ENCODE measurements at places on chromosomes 6 and 20.

DNA sequence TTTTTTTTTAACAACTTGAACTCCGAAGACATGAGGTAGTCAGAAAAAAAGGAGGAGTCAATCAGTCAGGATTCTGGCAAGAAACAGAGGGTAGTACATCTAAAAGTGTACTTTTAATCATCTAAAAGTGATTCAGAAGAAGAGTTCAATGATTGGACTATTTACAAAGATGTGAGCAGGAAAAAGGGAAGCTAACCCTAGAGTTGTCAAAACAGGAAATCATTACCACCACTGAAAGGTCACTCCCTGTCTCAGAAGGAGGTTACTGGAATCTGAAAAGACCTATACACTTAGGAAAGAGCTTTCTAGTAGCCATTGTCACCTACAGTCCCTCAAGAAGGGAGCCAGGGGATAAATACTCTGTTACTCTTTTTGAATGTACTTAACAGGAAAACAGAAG, 16.7 kb upstream of the LMBRD1 start:
- no peak for DNase-seq

DNA sequence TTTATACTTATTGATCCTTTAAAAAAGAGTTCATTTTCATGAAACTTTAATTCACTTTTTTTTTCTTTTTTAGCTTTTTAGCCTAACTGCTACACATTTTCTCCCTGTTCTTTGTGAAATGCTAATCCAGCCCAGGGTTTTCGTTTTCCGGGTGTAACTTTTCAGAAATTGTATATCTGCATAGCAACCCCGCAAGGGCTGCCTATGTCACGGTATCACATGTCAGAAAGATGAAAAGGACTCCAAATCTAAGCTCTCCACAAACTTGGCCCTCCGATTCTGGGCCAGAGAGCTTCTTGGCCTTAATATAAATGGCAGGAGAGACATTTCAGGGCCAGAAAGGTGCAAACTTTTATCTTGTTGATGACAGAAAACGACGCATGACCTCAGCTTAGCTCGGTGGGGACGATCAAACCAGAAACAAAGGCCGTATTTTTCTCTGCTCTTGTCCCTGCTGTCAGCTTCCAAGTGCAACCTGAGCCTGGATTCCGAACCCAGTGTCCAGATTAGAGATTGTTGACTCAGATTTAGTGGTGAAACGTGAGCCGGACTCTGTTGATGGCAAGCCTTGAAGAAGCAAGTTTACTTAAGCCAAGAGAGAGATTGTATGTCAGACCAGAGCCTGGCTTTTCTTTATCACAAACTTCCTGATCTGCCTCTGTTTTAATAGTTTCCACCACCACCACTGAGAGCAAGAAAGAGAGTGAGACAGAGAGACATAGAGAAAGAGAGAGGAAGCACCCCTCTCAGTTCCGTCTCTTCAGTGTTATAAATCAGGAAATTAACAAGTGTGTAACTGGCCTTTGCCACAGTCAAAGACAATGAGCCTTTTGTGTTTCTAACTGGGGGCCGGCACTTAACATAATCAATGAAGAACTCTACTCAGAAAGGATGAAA, 157.8 kb downstream of the SCML4 start:
- DNase-seq = no peak

DNA sequence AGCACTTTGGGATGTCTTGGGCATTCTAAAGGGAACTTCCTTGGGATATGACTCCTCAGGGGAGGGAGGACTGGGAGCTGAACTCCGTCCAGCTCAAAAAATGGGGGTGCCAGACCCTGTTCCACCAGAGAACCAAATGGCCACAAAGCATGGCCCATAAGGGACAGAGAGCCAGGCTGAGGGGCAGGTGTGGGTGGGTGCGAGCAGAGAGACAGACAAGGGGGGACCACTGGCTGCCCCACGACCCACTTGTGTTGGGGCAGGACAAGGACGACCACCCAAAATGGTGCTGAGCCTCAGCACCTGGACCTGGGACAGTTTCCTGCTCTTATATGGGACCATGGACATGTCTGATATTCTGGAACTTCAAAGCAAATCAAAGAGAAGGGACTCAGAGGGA, 148.2 kb upstream of the MLN start:
- DNase-seq = no peak

GRCh38 chr6:98627129-98627775, 207.1 kb upstream of the POU3F2 start:
- no peak for DNase-seq

DNA sequence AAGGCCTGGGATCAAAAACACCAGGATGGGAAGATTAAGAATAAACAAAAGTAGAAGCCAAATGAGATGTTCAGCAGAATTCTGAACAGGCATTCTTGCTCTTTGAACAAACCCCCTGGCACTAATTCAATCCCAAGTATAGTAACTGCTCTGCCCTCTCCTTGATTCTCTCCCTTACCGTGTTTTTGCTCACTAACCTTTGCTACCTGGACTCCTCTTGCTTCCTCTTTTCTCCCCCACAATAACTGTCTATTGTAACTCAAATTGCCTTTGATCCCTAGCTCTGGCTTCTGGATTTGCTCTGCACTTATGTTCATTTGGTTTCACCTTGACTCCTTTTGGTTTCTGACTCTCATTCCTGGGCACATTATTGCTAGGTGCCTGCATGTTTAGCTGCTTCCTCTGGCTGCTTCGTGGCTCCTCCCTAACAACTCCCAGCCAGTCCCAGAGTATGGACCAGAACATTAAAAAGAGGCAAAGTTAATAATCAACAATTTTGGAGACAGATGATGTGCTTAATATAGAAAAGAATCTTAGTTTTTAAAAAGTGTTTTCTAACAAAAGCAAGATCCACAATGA, 65.4 kb upstream of the PHIP start:
- DNase-seq = no peak

GRCh38 chr6:73666393-73666792, 12.6 kb upstream of the SLC17A5 start:
- DNase-seq = no peak

- no peak for DNase-seq
Observed at GRCh38 chr6:153096792-153097191, 34.3 kb downstream of the RGS17 start.

GRCh38 chr20:41142245-41142644, 4.9 kb downstream of the PLCG1 start:
- no peak for DNase-seq

DNA sequence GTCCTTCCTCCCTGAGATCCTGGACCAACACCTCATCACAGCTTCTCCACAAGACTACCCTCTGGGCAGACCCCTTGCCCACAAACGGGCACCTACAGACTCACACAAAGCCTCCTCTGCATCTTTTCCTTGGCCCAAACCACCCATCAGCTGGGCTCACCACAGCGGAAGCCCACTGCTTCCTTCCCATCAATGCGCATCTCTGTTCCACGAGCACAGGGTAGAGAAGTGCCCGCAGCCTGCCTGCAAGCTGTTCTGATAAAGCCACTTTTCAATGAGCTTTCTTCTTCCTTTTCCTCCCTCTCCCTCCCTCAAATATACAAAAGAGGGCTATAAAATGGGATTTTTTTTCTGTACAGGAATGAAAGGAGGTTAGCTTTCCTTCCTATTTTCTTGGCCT, 111.2 kb downstream of the NFATC2 start:
- no peak for DNase-seq

- peak; percentile 2 for DNase-seq
Observed at GRCh38 chr6:122432816-122433215, 33.4 kb downstream of the HSF2 start.

DNA sequence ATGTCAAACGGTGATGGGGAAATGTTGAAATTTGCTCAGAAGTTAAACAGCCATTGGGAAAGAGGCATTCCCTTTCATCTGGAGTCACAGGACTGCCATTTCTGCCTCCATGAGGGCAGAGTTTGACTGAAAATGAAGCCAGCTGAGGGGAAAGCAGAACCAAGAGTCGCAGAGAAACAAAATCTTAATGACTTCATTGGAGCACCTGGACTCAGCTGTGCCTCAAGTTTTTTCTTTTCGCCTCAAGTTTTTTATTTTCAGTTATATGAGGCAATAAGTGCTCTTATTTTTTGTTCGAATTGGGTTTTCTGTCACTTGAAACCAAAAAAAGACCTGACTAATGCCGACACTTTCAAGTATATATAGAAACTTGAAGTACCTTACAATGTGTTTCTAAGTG, 161.3 kb downstream of the PKHD1 start:
- no peak for DNase-seq

DNA sequence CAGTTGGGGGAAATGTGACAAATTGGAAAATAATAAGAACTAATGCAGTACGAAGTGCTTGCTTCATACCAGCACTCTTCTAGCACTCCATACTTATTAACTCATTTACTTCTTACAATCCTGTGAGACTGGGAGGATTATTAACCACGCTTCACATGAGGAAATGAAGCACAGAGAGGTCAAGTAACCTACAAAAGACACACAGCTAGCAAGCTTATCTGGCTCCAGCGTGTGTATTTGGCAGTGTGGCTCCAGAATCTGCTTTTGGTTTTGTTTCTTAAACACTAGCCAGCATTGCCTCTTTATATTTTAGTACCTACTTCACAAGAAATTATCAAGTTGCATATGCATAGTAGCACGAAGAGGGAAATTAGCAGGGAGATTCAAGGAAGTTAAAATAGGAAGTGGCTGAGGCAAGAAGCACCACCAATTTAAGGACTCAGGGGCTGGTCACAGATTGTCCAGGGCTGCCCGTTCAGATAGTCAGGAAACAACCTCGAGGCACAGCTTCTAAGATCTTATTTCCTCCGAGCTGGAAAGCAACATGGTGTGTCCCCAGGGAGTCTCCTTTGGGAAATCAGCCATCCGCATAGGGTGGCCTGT, 302.7 kb upstream of the PRDM1 start:
- DNase-seq = no peak

GRCh38 chr20:1568163-1568490, 10.6 kb upstream of the SIRPD start:
- DNase-seq = no peak

DNA sequence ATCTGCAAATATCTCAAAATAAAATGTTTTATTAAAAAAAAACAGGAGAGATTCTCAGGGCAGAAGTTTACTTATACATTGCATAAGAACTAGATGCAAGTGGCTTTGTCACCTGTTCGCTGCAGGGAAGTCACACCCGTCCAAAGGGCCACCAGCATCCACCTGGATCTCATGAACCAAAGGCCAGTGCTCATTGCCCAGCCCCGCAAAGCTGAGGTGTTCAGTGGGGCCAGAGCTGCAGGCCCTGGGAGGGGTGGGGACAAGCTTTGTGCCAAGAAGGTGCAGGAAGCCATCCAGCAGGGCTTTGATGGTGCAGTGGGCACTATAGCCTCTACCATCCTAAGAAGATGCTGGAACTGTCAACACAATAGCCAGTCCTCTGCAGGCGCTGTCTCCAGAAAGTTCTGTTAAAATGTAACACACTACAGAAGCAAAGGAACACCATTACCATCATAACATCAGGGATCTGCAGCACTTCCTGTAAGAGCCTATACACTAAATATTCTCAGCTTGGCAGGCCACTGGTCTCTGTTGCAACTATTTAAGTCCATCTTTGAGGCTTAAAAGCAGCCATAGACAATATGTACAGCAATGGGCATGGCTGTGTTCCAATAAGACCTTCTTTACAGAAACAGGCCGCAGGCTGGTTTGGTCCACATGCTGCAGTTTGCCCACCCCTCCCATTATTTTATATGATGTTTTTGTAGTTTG, 15.7 kb upstream of the CD93 start:
- no peak for DNase-seq

DNA sequence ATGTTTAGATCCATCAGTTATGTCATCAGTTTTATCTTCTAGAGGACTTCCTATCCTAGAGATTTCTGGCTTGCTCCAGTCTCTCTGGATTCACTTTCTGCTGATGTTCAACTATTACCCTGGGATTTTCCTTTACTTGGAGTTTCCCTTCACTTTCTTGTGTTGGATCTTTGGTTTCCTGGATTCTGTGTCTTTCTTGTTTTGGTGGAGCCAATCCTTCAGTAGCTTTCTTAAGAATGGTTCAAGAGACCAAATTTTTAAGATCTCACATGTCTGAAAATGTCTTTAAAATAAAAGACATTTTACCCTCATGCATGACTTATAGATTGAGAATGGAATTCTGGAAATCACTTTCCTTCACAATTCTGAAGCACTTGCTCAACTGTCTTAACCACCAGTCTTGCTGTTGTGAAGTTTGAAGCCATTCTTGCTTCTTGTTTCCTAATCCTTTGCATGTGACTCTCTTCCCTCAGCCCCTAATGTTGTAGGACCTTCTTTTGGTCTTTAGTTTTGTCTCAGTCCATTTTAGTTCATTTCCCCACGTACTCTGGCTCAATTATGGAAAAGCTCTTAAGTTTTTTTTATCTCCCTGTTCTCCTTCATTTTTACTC, 87.9 kb downstream of the ARID1B start:
- DNase-seq = no peak

All from AG04449 (cell line).